ENCODE measurements at places on chromosomes 1 and 21.
A peak's percentile ranks its signal among the peaks of the same experiment; 100 is the strongest.

DNA sequence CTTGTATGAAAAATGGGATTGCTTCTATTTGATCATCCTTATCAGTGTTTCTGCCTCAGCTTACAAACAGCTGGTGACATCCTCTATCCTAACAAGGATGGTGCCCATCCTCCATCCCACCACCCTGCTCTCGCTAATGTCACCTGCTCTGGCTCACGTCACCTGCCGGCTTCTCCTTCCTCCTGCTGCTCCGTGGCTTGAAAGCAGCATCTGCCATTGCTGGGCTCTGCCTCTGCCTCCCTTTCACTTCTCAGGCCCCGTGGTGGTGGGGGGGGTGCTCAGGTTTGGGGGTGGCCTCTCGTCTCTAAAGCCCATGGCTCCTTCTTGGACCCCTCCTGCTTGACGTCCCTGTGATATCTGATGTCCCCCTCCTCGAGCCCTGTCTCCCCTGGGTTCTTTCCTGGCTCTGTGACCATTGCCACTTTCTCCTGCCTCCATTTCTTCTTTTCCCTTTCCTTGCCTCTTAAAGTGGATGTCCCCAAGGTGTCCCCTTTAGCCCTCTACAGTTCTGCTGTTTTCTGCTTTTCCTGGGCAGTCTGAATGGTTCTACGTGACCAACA lies 135.5 kb upstream of the ERRFI1 start:
- DNase-seq = no peak

DNA sequence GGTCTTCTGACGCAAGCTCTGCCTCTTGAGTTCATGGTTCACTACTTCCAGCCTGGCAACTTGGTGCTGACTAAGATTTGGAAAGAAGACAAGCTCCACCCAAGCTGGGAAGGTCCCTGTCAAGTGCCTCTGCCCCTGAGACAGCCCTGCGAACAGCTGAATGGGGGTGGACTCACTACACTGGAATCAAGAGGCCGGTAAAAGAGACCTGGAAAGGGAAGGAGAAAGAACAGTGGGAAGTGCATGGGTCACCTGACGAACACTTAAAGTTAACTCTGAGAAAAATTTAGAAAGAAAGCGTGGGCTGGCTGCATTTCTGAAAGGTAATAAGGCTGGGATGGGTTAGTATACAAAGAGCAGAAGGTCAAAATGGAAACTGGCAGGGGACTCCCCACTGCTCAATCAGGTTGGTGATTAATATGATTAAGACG lies 26.1 kb upstream of the ZNF496 start:
- DNase-seq = no peak

GRCh38 chr1:235100194-235100772 lies 28.4 kb downstream of the TOMM20 start:
- peak; percentile 51 for DNase-seq

DNA sequence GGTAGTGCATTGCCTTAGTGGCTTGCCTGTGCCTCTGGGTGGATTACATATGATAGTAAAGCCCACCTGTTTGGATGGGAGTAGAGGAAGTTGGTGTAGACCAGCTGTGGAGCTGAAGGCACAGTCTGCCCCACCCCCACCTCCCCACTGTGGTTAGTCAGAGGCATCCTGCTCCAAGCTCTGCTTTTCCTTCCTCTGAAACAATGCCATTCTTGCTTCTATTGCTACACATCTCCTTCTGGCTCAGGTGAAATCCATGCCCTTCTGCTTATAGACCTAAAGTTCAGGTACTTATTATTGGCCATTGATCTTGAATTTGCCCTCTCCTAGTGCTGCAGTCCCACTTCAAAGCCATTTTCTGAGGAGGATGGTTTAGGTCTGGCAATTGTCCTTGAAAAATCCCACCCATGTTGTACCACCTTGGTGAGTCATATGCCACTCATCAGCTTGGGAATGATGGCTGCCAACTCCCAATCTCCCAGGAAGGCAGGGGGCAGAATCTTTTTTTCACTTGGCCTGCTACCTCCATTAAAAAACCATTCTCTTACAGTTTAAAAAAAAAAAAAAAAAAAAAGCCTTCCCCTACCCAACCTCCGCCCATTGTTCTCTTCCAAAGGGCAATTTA lies 6.7 kb upstream of the TXLNA start:
- DNase-seq = no peak

DNA sequence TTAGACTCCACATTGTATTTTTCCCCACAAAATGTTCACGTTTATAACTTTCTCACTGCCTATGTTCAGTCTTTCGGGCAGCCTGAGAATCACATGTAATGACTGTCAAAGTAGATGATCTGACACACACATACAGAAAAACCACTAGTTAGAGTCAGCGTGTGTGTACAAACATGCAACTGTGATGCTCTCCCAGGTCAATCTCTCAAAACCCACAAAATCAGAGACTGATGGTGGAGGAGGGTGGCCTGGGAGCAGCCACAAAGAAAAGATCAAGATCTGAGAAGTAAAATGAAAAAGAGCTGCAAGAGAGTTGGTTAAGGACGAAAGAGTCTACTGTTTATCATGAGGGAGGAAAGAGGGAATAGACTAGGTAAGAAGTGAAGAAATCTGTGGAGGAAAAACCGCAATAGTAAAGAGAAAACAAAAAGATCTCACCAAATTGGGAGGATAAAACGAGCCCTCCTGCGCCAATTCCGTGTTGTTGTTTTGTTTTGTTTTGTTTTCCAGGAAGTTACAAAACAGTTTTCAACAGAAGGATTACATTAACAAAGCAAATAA lies 2.3 kb downstream of the EGLN1 start:
- DNase-seq = peak; percentile 10

DNA sequence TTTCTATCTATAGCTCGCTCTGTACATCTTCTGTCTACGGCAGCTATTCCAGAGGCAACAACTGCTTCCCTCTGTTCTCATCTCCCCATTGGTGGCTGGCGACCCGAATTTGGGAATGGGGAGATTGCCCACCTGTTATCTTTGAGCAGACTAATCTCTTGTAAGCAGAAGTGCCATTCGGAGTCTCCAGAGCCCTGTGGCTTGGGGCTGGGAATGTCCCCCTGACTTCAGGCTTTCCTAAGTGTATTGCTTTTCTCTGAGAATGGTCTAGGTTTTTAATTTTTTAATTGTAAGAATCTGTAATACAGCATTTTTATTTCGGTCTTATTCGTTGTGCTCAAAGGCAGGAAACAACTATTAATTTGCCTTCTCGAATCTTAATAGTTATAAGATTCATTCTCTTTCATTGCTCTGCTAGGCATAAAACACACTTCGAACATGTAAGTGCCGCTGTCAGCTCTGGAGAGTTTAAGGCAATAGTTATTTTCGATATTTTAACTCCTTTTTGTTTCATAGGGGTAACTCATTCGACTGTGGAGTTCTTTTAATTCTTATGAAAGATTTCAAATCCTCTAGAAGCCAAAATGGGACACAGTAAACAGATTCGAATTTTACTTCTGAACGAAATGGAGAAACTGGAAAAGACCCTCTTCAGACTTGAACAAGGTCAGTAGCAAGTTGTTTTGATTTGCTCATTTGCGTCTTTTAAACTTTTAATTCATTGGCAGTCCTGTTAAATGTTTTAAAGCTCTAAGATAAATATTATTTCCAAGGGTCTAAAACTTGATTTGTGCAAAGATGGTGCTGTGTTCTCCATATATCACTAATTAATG lies 514 bp downstream of the AGL start:
- no peak for DNase-seq

DNA sequence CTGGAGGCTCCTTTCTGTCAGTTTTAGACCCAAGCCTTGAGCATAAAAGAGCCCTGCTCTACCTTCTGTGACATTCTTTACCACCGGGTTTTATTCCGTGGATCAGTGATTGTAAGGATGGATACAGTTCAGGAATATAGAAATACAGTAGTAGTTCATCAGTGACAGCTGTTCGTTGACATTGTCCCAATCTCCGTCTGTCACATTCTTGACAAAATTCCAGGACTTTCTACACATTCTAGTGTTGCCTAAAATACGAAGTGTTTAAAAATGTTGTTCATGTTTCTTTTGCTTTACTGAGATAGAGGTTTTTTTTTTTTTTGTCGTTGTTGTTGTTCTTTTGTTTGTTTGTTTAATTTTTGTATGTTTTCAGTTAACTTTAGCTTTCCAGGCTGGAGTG lies 29.9 kb downstream of the MAP10 start:
- no peak for DNase-seq

- DNase-seq = no peak
Observed at GRCh38 chr21:45977396-45977795, 4.2 kb upstream of the COL6A1 start.

GRCh38 chr1:240533154-240533780 lies 78.7 kb downstream of the GREM2 start:
- DNase-seq = no peak

DNA sequence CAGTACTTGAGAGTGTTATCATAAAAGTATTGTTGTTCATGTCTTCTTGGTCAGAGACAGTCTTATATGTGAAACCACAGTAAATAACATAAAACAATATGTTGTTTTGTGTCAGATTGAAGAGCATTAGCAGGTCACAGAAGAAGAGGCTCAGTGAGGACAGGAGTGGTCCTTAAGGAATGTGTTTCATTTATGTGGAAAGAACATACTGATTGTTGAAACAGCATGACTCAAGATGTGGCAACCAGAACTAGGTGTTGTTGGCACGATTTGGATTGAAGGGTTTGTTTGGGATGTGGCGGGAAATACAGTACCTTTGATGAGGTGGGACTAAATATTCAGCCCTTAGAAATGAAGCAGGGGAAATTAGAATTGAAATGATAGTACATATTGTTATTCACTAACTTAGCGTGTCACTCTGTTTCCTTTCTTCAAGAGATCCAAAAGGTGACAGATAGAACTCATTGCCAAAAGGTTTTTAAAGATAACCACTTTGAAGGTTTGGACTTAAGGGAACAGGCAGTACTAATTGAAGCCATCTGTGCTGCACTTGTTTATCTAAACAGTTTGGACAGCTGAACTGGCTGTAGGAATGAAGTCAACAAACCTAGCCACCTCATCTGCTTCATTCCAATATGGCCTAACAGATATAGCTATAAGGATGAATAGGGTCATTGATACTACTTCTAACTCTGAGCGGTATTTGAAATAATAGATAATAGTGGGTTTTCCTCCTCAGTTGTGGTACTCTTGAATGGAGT lies 14.4 kb downstream of the RALGPS2 start:
- no peak for DNase-seq

GRCh38 chr1:15213341-15213821 lies 33.6 kb upstream of the FHAD1 start:
- no peak for DNase-seq

GRCh38 chr1:95197616-95198252 lies 36.3 kb upstream of the RWDD3 start:
- DNase-seq = no peak

DNA sequence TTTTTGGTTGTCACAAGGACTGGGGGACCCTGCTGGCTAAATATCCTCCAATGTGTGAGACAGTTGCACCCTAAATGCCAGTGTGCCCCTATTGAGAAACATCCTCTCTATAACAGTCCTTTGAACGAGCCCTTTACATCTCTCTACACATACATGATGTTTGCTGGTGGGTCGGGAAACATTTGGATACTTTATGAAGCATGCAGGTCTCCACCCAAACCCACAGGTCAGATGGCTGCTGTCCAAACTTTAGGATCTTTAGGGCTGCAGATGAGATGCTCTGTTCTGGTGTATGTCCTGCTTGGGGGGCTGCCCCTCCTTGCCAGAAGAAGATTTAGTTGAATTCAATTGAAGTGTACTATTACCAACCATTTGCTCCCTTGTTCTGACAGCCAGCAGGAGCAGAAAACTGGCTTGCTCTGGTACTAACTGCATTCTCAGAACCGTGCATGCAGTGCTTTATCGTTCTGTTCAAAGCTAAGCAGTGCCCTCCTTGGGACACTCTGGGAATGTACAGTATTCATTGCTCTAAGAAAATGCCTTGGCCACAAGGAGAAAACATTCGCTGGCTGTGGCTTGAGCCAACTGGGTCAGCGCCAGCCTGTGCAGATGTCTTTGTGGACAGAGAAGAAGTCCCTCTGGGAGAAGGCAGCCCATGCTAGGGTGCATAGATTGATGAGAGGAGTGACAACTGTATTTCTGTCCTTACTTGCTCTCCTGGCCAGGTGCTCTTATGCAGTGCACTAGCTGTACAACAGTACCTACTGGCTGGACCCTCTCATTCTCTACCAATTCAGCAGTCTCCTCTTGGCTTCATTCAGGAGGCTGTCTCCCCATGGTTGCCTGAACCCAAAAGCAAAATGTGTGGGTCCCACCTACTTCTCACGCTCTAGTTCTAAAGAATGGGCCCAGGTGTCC lies 61.4 kb upstream of the DIRAS3 start:
- DNase-seq = peak; percentile 5

GRCh38 chr21:41706263-41706639 lies 60.6 kb downstream of the RIPK4 start:
- no peak for DNase-seq

- no peak for DNase-seq
Observed at GRCh38 chr1:40690771-40691537, 550 bp upstream of the NFYC start.

DNA sequence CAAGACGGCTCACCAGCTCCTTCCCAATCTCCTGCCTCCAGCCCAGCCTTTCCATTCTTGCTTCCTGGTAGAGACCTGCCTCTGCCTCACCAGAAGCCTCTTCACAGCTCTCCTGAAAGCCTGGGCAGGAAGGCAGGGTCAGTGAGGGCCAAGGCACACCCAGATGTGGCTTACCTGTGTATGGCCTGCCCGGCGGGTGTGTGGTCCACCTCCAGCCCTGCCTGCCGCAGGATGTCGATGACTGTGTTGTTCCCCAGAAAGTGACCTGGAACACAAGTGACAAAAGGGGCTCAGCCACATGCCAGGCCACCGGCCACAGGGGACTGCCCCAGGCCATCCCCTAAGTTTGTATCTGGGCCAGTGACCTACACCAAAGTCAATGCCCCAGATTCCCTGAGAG lies 218.9 kb downstream of the TRABD2B start:
- no peak for DNase-seq

- DNase-seq = no peak
Observed at GRCh38 chr1:234371414-234371813, 1.8 kb upstream of the COA6 start.

DNA sequence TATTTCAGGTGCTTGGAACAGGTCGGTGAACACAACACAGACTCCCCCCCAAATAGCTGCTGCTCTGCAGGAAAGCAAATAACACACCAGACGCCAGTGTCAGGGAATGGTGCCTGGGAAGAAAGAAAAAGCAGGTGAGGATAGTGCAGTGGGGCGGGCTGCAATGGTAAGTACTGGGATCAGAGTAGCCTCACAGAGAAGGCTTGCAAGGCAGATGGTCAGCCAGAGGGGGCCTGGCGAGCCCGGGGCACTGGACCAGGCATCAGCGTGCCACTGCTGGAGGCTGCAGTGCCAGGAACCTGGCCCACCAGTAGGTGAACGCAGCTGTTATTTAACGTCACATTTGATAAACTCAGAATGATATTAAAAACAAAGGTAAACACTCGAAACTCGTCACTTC lies 60.0 kb downstream of the POFUT2 start:
- no peak for DNase-seq

DNA sequence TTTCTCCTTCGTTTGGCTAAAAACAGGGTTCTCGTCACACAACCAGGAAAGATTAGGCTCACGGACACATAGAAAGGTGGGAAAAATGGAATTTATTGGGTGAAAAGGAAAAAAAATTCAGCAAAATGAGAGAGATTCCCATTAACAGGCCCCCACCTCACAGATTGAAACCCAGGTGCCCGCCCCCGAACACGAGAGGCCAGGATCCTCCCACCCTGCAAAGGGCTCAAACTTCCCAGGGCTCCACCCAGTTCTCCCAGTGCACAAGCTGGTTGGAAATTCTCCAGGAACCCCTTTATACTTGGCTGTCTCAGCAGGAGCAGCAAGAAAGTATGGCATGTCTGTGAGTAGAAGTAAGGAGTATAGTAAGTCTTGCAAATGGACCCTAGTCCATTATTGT lies 499.7 kb downstream of the RWDD3 start:
- no peak for DNase-seq

Data from RPMI8226 (cell line).